ENCODE measurements at places on chromosomes 4 and X.

DNA sequence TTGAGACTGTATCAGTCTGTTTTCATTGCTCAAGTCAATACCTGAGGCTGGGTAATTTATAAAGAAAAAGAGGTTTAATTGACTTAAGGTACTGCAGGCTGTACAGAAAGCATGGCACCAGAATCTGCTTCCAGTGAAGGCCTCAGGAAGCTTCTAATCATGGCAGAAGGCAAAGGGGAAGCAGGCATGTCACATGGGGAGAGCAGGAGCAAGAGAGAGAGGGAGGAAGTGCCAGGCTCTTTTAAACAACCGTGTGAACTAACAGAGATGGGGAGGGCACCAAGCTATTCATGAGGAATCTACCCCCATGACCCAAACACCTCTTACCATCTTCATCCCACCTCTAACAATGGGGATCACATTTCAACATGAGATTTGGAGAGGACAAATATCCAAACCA lies 7.2 kb upstream of the TMEM131L start:
- no peak for DNase-seq

DNA sequence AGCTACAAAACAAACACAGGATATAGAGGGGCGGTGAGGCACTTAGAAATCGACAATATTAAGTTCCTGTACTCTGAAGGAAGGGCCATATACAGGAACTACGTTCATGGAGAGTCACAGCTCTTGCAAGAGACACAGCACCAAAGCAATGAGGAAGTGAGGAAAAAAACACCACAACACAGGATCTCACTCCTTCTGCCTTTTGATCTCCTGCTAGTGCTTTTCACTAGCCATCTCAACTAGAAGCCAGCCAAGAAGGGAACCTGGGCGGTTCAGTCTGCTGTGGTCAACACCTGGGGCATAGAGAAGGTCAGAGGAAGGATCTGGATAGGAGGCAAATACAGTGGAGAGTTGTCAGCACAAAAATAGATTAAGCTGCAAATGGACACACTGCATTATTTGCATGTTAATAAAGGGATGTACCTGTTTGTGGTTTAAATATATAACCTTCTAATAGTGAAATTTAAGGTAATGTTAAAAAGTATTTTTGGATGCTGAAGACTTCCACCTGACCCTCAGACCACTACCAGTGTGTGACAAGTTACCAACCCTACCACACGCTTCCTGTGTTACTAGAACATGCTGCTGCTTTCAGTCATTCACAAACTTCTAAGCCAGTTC lies 104.6 kb downstream of the DTHD1 start:
- DNase-seq, result no peak

DNA sequence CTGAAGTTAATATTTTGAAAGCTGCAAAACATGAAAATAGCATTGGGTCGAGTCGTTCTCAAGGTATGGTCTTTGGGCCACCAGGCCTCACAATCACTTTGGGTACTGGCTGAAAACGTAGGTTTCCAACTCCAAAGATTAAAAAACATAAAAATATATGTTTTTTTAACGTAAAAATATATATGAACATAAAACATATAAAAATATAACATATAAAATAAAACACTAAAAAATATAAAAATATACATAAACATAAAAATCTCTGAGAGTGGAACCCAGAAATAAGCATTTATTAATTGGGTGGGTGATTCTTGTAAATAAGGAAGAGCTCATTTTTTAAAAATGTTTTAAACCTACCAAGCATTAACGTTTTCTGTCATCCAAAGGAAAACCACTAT lies 666 bp upstream of the PDS5A start:
- no peak for DNase-seq

DNA sequence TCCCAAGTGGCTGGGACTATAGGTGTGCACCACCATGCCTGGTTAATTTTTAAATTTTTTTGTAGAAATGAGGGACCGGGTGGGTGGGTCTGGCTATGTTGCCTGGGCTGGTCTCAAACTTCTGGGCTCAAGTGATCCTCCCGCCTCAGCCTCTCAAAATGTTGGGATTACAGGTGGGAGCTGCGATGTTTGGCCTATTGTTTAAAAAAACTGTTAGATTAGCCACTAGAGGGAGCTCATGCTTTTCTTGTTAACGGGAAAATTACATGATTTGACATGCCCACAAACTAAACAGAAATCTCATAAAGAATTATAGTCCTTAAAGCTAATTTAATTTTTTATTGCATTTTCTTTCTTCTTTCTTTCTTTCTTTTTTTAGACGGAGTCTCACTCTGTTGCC lies 5.0 kb upstream of the SDAD1 start:
- no peak for DNase-seq

DNA sequence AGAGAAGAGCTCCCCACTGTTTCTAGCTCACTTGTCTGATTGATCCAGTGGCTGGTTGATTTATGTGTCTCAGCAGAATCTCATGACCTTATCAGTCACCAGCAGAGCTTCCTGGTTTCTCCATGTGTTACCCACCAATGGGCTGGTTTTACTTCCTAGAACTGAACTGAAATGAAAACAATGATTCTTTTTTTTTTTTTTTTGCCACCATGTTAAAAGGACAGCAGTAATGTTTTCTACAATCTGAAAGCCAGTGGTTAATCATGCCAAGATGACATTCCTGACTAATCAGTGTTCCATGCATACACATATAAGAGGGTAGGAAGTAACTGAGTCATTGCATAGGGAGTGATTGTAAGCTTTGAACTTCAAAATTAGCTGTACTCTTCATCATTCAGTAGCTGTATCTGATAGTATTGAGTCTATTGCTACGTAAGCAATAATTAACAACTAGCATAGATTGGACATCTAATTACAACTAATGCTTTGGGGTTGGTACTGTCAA lies 67.7 kb downstream of the SLC4A4 start:
- DNase-seq, result no peak

DNA sequence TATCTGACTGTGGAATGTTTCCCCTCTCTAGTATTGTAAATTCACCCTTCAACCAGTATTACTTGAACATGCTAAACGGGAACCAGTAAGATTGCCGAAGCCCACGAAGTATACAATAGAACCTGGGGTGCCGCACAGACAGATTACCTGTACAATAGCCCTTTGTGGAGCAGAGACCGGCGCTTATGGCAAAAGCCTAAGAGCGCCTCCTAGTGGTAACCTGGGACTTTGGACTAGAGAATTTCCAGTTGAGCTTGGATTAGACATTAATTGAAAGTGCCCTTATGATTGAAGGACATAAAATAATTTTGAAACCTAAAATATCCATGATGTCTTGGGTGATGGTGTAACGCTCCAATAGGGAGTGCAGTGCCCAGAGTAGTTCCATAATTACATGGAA lies 14.1 kb downstream of the ZNF157 start:
- peak; percentile 54 for DNase-seq

DNA sequence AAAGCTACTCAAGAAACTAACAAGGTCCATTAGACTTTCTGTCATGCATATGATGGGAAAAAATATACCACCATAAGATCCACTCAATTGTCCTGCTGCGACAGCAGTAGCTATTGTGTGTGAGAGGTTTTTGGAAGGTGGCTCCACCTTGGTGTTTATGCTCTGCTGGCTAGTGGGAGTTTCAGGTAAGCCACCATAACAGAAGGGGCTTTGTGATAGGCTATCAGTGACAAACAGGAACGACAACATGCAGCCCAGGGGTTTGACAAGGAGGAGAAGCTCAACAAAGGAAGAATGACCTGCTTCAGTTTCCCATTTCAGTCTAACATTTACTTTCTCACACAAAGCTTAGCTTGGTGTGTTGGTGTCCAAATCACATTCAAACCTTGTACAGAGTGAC lies 182.6 kb downstream of the ATOH1 start:
- DNase-seq, result no peak

GRCh38 chr4:10529291-10530136 lies 72.3 kb upstream of the ZNF518B start:
- DNase-seq, result no peak

DNA sequence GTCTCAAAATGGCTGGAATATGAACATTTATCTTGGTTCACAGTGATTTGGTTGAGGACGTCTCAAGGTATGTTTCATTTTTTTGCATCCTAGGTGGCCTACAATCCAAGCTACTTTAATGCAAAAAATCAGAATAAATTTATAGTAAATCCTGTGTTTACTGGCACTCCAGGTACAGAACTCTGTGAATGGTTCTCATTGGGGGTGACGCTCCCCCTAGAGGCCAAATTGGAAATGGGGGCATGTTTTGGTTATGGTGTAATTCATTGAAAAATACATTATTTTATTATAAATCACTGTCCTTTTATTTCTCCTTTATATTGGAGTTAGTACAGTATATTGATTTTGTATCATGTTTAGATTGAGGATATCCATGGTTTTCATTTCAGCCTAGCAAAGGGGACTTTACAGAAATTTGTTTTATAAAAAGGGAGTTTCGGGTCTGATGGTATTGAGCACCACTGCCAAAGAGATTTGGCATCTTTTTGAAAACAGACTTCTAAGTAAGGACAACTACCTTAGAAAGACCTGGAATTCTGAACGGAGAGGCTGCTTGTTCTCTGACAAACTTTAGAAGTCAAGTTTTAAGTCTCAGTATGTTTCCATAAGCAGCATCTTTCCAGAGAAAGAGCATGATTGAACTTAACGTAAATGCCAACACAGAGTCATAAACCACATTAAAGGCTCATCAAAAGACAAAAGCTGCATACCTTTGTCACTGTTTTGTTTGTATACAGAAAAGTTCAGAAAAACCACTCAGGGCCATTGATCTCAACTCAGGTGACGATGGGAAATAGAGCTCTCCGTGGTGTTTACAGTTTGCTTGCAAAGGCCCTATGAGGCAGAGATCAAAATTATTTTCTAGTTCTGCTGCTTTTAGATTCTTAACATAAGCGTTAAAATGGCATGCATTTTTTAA lies 19.4 kb downstream of the MTM1 start:
- DNase-seq, result no peak

DNA sequence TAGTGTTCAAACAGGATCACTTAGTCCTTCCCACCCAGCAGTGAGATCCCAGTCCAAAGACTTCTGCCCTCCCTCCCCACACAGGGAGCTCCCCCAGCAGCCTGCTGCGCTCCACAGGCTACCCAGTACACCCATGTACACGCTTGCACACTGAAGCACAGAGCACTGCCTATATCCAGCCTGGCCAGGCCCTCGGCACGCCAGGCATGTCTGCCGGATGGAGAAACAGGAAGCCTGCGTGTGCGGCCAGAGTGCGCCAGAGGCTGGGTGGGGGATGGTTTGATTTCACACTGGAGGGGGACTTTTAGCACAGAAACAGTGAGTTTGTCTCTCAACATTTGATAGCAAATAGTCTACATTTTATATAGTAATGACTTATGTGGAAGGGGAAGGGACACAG lies 833.5 kb upstream of the IGFBP7 start:
- no peak for DNase-seq

- DNase-seq, result no peak
These were observed 42.0 kb downstream of the MAP7D3 start for GRCh38 chrX:136209016-136209738.

DNA sequence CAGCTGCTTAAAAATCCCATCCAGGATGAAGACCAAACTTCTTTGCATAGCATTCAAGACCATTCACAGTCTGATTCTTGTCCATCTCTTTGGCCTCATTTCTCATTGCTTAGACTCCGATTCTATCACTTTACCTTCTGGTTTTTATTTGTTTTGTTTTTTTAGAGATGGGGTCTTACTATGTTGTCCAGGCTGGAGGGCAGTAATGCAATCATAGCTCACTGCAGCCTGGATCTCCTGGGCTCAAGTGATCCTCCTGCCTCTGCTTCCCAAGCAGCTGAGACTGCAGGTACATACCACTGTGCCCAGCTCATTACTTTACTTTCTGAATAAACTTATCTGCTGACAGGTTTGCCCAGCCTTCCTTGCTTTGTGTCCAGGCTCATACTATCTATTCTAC lies 152.8 kb downstream of the TMEM164 start:
- DNase-seq, result no peak

GRCh38 chrX:10045327-10046000 lies 78.3 kb downstream of the CLDN34 start:
- DNase-seq, result no peak

DNA sequence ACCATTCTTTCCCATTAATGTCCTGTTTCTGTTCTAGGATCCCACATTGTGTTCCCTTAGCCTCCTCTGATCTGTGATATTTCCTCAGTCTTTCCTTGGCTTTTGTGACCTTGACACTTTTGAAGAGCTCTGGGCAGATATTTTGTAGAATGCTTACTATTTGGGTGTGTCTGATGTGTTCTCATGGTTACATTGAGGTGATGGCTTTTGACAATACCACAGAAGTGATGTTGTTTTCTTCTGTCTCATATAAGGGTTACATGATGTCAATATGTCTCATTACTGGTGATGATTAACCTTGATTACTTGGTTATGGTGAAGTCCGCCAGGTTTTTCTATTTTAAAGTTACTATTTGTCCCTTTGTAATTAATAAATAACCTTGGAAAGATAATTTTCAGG lies 183.7 kb downstream of the SOWAHB start:
- DNase-seq, result no peak

DNA sequence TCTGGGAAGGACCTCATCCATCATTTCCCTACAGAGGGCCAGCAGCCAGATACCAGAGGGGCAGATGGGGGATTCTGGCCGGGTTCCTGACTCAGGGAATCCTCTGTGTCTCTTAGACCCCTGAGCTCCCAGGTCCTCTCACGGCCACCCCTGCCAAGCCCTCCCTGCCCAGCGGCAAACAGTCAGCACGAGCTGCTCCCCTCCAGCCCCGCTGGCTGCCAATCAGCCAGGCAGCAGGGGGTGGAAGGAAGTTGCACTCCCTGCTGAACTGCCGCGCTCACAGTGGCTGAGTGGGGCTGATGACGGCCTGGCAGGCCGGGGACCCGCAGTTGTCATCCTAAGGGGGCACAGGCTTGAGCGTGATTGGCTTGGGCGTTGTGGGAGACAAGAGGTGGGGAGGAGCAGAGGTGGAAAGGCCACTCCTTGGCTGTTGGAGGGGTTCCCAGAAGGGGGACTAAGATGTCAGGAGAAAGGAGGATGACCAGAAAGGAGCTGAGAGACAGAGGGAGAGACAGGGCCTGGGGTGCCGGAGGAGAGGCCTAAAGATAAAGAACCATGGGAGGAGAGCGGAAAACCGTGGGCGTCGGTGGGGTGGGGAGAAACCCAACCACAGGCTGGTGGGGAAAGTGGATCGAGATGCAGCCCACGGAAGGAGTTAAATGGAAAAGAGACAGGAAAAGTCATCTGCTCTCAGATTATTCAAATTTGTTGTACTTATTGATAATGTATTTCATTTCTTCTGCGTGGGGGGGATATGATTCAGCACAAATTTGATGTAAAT lies 4.4 kb upstream of the CCDC149 start:
- DNase-seq, result no peak

- DNase-seq, result no peak
These were observed 986.3 kb upstream of the GRID2 start for GRCh38 chr4:91317434-91317833.

DNA sequence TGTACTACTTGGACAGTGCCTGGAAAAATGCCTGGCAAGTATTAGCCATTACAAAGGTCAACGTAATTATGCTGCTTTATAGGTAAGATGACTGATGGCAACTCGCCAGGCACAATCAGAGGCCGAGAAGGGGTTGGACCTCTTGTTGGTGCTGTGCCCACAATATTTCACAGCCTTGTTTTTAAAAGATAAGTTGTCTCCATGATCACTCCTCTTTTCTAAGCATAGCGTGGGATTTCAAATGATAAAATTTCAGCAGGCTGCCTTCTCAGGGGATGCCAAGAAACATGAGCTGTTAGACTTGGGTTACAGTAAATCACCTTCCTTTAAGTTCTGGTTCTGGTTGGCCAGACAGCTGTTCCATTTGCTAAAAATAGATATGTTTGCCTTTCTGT lies 26.9 kb downstream of the HOPX start:
- DNase-seq, result no peak
